Hepatocyte (in vitro differentiated cells): ENCODE measurements at places on chromosomes 1 and 21.
A peak's percentile ranks its signal among the peaks of the same experiment; 100 is the strongest.

- no peak for DNase-seq
Observed at GRCh38 chr21:27219068-27219467, 252.2 kb upstream of the ADAMTS5 start.

DNA sequence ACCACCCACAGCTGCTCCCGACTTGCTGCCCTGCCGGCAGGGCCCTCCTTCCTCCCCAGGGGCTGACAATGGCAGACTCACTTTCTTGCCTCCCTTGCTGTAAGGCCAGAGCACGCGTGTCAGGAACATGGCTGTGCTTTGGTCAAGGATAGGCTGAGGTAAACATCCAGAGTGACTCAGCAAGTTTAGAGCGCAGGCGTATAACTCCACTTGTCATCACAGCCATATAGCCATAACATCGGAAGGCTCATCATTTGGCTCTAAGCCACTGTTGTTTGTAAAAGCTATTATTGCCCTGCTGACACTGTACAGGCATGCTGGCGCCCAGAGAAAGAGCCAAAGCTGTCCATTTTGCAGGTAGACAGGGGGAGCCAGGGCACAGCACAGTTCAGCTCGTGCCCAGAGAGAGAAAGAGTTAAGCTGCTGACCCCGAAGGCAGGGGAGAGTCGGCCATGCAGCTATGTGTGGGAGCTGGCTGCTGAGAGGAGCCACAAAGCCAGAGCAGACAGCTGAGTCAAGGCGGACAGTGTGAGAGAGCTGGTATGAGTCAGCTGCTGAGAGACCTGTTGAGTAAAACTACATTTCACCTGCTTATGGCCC, 60.6 kb downstream of the GNG4 start:
- DNase-seq: peak; percentile 40

DNA sequence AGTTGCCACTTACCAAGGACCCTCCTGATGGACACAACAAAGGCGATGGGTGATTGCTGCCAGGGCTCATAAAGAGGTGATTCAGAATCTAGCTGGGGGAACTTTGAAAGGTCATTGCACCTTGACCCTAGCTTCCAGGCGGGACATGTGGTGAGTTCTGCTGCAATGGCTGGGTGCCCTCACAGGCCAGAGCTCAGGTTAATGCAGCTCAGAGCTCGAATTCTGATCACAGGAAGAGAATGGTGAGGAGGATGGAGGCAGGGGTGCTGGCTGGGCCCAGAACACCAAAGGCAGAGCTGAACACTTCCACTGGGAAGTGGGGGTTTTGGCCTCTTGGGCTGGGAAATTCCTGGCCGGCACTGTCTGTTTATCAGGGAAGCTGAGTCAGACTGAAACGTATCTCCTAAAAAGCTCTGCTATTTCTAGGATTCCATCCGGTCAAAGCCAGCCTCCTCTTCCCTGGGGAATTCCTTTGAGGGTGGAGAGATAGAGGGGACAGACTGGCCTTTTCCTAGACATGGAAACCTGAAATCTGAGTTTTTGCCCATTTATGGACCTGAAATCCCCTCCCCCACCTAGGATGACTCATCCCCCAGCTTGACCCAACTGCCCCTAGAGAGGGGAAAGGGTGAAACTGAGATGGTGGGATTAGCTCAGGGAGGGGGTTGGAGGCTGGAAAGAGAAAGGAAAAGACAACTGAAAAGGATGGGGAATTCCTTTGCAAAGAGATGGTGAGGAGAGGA, 27.2 kb downstream of the NUAK2 start:
- peak; percentile 73 for DNase-seq

GRCh38 chr1:171911506-171911905, 70.2 kb downstream of the DNM3 start:
- DNase-seq: peak; percentile 14

- DNase-seq: no peak
Observed at GRCh38 chr1:153698020-153698922, 19.8 kb downstream of the NPR1 start.

GRCh38 chr1:151210830-151211229, 12.5 kb downstream of the PIP5K1A start:
- no peak for DNase-seq

DNA sequence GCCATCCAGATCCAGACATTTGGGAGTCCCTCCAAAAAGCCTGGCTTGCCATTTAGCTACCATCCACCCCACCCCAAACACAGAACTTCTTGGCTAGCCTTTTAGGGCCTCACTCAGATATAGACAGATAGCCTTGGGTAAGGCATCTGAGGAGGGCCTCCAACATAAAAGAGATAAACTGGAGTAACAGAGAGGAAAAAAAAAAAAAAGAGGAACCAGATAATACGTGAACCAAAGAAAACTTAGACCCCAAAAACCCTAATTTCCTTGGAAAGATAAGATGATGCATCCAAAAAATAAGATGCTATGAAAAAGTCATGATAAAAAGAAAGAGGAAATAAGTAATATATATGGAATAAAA, 19.8 kb upstream of the LSS start:
- DNase-seq: no peak

DNA sequence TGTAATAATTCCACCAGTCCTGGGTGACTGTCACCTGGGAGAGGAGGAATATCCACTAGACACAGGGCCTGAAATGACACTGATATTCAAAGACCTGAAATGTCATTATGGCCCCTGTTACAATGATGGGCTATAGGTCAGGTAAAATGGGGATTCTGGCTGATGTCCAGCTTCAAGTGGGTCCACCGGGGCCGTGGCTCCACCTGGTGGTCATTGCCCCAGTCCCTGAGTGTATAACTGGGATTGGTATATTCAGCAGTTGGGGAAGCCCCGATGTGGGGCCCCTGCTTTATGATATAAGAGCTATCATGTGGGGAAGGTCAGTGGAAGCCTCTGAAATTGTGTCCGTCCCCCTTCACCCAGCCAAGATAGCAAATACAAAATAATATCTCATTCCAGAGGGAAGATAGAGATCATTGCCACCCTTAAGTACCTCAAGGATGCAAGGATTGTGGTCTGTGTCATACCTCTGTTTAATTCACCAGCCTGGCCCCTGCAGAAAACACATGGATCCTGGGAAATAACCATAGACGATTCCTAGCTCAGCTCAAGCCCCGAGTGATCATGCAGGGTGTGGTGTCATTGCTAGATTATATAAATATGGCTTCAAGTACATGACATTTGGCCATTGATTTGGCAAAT, 19.4 kb downstream of the PLEKHO1 start:
- DNase-seq: peak; percentile 87

DNA sequence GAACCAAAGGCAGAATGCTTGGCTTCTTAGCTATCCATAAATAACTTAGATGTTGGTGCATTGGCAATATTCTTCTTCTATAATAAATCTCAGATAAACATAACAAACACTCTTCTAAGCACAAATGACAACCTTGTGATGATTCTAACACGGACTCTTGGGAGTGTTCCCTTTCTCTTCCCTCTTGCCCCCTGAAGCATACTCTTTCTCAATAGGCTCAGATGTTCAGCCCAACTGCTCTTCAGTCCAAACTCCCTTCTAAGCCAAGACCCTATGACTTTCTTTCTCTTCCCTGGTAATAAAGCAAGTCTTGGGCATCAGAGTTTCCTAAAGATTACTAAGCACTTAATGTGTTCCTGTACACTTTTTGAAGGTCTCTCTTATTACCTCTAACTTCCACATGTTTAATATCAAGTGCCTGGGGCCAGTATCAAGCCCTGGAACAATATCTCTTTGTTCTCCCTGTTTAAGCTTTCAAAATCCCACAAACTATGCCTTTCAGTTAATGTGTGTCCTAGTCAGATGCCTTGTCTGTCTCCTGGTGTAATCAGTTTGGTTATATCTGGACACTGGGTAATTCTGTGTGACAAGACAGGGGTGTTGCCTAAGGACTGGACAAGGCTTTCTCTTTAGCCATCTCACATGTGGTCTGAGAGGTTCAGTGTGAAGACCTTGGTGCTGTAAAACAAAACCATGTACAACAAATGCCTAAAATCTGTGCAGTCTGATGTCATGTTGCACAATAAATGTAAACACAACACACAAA, 92.9 kb upstream of the IVNS1ABP start:
- no peak for DNase-seq

DNA sequence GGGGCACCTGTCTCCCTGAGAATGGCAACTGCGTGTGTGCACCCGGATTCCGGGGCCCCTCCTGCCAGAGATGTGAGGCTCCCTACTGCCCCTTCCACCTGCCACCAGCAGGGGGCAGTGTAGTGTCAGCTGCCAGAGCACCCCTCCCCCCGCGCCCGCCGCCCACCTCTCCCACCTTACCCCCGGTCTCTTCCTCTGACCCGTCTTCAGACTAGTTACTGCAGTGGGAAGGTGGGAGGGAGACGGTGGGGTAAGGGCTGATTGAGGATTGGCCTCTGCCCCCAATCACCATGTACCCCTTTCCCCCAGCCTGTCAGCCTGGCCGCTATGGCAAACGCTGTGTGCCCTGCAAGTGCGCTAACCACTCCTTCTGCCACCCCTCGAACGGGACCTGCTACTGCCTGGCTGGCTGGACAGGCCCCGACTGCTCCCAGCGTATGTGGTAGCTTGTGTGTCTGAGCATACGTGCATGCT, 10.1 kb upstream of the LRRC71 start:
- peak; percentile 62 for DNase-seq

DNA sequence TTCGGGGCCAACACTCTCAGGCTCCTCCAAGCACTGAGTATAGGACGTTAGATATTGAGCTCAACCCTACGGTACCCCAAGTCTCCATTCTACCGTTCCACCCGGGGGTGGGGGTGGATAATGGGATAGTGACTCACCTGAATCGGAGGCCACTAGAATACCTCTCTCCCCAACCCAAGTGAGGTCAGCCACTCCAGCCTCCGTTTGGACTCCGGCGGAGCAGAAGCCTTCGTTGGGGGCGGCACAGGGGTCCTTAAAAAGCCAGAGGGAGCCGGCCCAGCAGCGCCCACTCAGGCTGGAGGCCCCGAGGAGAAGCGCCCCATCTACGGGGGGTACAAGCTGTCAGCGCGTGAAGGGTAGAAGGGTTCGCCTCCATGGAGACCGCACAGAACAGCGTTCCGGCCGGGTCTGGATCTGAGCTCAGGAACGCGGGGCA, 556 bp downstream of the WDR77 start:
- DNase-seq: peak; percentile 37

- no peak for DNase-seq
Observed at GRCh38 chr1:94729267-94729666, 90.9 kb upstream of the SLC44A3 start.

DNA sequence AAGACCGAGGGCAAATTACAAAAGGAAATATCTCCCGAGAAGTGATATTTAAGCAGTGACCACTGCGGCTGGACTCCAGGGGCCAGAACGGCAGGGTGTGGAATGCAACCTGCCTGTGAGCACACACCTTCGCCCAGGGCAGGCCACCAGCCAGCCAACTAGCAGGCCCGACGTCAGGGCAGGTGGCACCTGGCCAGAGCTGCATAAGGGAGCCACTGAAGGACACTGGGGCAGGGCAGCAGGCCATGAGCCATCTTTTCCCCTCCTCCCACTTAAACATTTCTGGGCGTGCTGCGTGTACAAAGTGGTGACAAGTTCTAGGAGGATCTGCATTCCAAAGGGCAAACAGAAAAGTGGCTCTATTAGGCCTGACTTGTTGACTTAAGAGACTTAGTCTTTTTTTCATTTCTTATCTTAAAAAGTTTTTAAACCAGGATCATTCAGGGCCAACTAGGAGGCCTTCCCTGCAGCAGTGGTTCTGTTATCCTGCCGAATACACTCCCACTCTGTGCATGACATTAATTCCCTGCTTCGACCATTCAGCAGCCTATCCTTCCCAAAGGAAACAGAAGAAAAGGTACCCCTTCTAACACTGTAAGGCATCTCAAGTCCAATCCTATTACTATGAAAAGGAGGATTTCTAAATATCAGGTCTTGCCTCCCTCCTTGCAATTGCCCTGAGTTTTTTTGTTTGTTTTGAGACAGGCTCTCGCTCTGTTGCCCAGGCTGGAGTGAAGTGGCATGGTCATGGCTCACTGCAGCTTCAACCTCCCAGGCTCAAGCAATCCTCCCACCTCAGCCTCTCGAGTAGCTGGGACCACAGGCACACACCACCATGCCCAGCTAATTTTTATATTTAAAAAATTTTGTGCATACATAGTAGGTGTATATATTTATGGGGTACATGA, 96.3 kb downstream of the BCAR3 start:
- peak; percentile 92 for DNase-seq

DNA sequence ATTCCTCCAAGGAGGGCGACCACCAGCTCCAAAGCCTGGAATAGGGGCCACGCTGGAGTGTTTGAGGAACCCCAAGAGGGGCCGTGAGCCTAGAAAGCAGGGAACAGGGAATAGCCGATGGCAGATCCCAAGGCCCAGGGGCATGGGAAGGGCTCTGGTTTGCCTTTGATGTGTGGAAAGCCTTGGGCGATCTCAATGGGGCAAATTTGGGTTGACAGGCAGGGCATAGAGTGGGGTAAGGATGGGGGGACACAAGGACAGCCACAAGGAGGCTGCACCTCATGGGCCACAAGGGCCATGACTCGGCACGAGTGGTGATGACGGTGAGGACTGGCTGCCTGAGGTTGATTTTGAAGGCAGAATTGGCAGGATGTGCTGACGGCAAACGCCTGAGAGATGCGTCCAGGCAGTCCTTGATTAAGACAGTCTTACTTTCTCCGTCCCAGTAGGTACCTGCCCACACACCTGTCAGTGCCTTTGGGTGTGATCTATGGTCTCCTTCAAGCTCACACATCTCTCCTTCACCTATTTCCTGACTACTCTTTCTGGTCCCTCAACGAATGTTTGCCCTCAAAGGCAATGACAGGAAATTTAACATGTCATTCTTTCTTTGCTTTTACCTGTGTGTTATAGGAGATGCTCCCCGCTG, 2.0 kb upstream of the TMPRSS3 start:
- DNase-seq: no peak

DNA sequence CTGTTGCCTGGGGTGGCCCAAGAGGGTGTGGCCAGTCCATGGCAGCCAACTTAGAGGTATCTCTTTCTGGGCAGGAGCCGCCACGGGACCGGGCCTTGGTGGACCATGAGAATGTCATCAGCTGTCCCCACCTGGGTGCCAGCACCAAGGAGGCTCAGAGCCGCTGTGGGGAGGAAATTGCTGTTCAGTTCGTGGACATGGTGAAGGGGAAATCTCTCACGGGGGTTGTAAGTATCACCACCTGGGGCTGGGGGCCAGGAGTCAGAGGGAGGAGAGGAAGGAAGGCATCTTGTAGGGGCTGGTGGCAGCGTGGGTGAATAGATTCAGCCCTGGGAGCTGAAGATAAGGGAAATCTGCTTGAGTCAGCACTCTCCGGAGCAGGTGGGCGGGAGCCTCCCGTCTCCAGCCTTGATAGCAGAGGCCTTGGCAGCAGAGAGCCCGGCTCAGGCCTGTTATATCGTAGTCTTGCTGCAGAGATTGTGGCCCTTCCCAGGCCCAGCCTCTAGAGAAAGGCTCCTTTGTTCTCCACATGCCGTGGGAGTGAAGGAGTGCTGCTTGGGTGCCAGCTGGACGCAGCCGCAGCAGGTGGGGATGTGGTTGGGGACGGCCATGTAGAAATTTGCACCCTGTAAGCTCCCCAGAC, 25.4 kb downstream of the PHGDH start:
- peak; percentile 71 for DNase-seq
